PC-3 (cell line): ENCODE measurements at places on chromosomes 3 and 15. TPM values are rescaled to one million over a fixed set of nuclear protein-coding genes. Genes with fewer than 3 reads are reported as not detected.

DNA sequence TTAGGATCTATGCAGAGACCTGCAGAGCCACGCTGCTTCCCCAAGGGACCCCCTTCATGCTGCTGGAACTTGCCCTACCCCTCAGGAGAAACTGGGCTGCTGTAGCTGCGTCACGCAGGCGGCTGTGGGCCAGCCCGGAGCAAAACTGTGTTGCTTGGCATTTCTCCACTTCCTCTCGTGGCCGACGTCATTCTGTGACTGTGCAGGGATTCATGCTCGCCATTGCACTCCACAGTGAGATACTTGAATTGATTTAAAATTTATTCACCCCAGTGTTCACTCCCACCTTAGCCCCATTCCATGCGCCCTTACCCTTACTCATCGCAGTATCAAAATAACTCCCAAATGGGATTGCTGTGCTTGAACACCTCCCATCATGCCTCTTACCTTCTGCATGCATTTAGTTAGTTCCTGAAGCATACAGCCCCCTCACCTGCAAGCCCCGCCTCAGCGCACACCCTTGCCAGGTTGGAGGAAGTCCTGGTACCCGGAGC, 45.7 kb downstream of the TMEM44 start:
- DNase-seq, result peak; percentile 43
- peaks cover 43% of the 10 kb centered on the region for H3K4me1 ChIP-seq
- no peaks in the 10 kb centered on the region for H3K27me3 ChIP-seq
- H3K4me3 ChIP-seq, result no peak overlapping the region

Gene TPRG1
- total RNA-seq, result 1.1 and 1.2 TPM in 2 replicates

DNA sequence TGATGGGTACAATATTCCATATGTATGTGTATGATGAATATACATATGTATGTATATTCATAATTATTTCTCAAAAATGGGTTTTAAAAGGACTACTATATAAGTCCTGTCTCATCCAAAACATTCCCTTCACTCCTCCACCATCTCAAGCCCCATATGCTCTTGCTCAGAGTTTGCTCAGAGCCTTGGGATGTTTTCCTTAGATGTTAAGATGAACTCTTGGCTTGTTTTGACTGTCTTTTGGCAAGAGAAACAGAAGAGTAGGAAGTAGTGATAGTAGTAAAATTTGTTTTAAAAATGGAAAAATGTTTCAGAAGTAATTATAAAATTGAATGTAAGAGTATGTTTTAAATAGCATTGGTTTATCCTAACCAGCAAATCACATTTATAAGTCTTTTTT, 6.2 kb upstream of the EPHA3 start:
- no peak for DNase-seq
- no peak overlapping the region for H3K27ac ChIP-seq
- peaks cover 24% of the 10 kb centered on the region for H3K27me3 ChIP-seq

DNA sequence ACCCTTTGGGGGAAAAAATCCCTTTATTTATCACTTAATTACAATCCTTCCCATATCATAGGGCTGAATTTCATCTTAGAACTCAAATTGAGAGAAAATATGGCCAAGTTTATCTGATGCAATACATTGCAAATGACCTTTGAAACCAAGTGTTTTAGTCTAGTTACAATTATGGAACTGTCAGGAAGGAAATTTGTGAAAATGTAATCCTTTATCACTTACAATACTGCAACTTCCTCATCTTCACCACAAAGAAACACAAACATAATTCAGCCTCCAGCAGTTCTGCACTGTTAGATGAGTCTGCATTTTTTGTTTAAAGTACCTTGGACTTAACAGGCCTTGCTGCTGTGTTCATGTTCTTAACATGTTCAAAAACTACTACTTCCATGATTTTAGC, 4.6 kb downstream of the CCPG1 start:
- H3K4me1 ChIP-seq, result peaks cover 4% of the 10 kb centered on the region; the same call in 1 of the 2 replicates
- DNase-seq, result no peak
- no peak overlapping the region for H3K27ac ChIP-seq
- H3K36me3 ChIP-seq, result no peaks in the 10 kb centered on the region
- no peak overlapping the region for H3K4me3 ChIP-seq

Gene SLC2A2
- total RNA-seq, result not detected in 2 replicates

Gene B3GALNT1
- total RNA-seq, result 110 and 125 TPM in 2 replicates

- peaks cover 13% of the 10 kb centered on the region for H3K4me1 ChIP-seq
- H3K27me3 ChIP-seq, result no peaks in the 10 kb centered on the region
- H3K4me3 ChIP-seq, result no peak overlapping the region
- no peak overlapping the region for H3K27ac ChIP-seq
Observed at GRCh38 chr3:122508135-122508914, 6.4 kb downstream of the KPNA1 start.

Gene EAF1
- total RNA-seq, result 28.6 and 35.3 TPM in 2 replicates

- DNase-seq, result no peak
- no peak overlapping the region for H3K27ac ChIP-seq
- H3K4me1 ChIP-seq, result no peaks in the 10 kb centered on the region
- H3K36me3 ChIP-seq, result no peaks in the 10 kb centered on the region
- H3K27me3 ChIP-seq, result no peaks in the 10 kb centered on the region
Observed at GRCh38 chr3:79564192-79564591, 203.6 kb downstream of the ROBO1 start.

Gene FRMD5
- 8.7 and 12.2 TPM in 2 replicates for total RNA-seq

DNA sequence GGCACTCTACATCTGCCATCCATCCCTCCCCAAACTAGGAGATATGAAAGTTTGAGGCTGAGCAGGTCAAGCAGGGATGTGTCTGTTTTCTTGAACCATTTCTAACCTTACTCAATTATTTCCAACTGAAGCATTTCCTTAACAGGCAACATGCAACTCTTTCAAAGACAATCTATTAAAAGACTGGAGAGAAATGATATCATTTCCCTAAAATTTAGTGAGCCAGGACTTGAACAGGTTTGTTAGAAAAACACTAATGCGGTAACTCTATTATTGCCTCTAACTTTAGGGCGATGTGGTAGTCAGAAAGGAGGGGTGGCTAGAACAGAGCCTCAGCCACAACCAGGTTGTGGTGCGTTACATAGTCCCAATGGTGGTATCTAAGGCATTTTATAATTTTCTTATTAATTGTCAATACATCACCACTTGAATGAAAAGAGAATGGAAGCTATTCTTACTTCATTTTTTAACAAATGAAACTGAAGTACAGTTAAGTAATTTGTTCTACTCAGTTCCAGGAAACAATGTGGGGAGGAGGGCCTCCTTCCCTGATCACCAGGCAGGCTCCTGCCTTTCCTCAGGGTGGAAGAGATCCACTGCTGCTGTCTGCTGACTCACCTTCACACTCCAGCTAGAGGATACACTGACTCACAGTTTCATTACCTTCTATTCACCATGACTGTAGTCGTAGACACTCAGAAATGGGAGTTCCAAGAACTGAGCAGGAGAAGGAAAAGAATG, 22.8 kb downstream of the MYO1E start:
- H3K36me3 ChIP-seq, result no peaks in the 10 kb centered on the region
- peak; percentile 88 for DNase-seq
